ENCODE measurements at places on chromosomes 4 and X.

DNA sequence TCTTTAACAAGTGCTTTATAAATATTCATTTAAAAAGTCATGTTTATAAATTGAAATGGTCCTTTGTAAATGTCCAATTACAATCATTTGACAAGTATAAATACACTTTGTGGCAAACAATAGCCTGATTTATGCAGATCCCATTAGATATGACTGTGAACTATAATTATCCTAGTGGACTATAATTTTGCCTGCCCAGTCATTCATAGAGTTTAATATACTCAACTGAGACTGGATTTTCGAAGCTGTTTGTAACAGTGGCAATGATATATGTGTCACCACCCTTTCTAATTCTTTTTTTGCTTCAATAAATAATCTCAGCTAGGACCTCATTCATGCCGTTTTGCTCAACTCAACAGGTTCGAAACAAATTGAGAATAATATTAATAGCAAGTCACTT, 732.0 kb downstream of the PCDH18 start:
- no peak for DNase-seq

DNA sequence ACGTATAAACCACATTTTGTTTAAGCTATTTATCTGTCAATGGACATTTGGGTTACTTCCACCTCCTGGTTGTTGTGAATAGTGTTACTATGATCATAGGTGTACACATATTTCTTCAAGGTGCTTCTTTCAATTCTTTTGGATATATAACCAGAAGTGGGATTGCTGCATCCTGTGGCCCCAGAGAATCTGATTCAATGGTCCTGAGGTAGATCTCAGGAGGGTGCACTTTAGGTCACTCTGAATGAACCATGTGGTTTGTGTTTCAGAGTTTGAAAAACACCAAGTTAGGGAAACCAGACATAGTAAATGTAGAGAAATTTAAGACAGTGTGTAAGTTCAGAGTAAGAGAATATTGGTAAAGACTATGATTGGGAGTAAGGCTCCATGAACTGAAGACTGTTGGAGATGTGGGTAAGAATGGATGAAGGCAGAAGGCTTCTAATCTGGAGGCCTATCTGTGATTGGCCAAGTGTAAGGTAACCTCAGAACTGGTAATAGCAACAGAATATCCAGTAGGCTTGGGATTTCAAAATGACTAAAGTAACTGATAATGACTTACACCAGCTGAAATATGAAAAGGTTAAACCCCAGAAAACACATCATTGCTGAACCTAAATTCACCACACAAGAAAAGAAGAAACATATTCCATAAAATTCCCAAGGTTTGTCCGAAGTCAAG, 236.9 kb downstream of the CAMK2D start:
- no peak for DNase-seq

- no peak for DNase-seq
Measured at GRCh38 chr4:15558561-15558960, 88.9 kb downstream of the CC2D2A start.

DNA sequence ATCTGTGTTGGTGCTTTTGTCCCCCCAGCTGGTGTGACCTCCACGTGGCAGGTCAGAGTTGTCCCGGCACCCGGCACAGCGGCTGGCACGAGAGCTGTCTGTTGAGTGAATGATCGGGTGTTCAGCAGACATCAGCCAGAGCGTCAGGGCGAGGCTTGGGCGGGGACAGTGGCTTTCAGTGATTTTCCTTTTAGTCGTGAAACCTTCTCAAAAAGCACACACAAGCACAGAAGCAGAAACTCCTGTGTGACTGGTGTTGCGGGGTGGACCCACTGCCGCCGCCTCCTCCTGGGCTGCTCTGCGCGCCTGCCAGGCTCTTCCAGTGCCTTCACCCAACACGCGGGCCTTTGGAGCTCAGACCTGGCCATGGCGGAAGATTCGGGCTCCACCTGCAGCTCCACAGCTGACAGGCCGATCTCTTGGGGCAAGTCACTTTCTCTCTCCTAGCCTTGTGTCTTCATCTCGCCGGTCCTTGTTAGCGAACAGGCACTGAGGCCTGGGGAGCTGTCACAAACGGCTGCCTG, 51.4 kb upstream of the HGFAC start:
- no peak for DNase-seq

DNA sequence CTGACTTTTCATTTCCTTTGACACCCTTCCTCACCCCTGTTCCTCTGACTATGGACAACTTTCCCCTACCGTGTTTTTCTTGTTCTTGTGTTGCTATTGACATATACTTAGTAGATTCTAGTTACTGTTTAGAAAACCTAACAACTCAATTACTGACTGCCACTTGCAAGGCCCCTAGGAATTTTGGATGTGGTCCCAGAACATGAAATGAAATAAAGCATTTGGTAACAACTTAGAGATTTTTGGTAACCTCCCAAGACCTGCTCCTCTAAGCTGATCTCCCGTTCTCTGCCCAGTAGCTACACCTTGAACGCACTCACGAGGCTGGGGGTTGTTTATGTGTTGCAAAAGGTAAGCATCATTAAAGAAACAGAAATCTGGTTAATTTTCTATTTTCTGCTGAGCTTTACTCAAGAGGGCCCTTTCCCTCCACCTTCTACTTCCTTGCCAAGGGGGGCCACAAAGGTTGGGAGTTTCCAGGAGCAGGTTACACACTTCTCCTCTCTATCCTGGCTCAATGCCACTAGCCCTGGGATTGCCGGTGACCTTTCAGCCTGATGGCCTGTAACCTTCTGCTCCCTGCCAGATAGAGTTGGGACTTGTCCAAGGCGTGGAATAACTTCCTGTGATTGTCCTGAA, 20.5 kb downstream of the GAB3 start:
- no peak for DNase-seq

DNA sequence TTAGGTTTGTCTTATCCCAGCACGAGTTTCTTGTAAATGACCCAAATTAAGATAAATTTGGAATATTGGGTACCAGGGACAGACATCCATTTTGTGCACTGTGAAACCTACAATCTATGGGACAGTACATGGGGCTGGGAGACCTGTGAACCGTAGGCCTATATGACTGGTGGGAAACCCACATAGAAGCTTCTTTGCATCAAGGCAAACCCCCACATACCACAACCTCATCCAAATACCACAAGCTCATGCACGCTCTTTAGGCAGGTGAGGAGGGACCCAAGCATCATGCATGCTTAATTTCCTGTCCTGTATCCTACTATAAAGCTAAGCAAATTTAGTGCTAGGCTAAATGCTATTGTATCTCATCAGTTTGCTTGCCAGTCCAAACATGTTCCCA, 47.8 kb downstream of the NIPAL1 start:
- no peak for DNase-seq

GRCh38 chr4:188372058-188372457, 232.8 kb downstream of the TRIML1 start:
- no peak for DNase-seq

- DNase-seq: no peak
Measured at GRCh38 chr4:158161551-158162354, 11.1 kb downstream of the GASK1B start.

GRCh38 chr4:55822329-55822728, 2.7 kb downstream of the EXOC1L start:
- no peak for DNase-seq

DNA sequence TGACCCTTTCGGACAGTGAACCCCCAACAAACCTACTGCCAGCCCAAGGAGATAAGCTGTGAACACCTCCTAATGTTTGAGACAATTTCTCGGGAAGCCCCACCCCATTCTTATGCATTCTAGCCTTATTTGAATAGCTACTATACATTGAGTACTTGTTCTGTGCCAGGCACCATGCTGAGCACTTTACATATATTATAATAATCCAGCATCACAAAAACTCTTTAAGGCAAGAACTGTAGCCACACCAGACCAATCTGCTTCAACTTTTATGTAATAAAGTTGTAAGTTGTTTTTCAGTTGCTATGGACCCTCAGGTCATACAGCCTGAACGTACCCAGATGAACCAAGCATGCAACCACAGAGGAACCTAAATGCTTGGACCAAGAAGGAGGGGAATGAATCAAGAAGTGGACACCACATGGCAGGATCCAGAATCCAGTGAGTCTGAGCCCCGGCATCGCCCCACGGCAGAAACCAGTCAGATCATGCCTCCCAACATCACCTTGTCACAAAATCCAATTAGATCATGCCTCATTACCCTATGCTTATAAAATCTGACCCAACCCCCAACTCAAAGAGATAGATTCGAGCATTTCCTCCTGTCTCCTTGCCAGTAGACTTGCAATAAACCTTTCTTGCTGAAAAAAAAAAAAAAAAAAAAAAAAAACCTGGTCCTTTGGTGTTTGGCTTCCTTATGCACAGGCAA, 225.0 kb downstream of the QDPR start:
- DNase-seq: no peak

GRCh38 chr4:101790521-101791181, at the start of gene BANK1:
TSS of gene BANK1 (plus strand) at chr4:101790730. CDS start at chr4:101790881, 151 bp downstream.
- peak; percentile 11 for DNase-seq

DNA sequence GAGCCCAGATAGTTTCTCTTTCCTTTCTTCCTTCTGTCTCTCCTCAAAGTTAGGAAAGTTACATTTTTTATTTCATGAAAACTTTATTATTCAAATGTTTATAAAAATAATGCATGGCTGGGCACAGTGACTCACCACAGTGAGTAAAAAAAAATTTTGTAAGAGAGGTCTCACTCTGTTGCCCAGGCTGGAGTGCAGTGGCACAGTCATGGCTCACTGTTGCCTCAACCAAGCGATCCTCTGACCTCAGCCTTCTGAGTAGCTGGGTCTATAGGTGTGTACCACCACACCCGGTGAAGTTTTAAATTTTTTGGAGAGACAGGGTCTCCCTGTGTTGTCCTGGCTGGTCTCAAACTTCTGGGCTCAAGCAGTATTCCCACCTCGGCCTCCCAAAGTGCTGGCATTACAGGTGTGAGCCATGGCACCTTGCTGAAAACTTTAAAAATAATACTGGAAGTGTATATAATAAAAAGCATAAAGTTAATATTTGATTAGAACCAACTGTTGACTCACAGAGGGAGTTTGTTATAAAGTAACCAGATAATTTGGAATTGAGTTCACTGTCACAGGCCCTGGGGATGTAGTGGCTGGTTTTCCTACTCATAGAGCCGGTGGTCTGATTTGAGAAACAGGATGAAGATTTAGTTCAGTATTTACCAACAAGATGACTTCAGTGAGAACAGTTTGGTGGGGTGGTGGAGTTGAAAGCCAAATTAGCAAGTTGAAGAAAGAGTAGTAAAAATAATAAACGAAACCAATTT, 18.0 kb downstream of the CMC4 start:
- DNase-seq: no peak

DNA sequence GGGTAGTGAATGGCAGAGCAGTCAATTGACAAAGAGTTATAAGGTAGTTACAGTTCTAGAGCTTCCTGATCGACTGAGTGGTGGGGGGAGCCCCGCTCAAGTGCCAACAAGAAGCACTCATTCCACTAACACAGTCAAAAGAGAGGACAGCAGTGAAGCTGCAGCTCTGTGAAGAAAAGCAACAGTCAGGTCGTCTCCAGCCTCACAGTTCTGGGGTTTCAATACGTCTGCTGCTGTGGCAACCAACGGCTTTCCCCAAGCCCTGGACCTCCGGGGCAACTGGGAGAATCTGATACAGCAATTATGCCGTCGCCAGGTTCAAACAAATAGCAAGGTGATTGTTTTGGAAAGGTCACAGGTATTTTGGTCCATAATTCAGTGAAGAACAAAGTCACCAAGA, 30.8 kb downstream of the GPM6B start:
- DNase-seq: no peak

GRCh38 chr4:3044870-3045819, 29.2 kb downstream of the HTT-AS start:
- peak; percentile 52 for DNase-seq

DNA sequence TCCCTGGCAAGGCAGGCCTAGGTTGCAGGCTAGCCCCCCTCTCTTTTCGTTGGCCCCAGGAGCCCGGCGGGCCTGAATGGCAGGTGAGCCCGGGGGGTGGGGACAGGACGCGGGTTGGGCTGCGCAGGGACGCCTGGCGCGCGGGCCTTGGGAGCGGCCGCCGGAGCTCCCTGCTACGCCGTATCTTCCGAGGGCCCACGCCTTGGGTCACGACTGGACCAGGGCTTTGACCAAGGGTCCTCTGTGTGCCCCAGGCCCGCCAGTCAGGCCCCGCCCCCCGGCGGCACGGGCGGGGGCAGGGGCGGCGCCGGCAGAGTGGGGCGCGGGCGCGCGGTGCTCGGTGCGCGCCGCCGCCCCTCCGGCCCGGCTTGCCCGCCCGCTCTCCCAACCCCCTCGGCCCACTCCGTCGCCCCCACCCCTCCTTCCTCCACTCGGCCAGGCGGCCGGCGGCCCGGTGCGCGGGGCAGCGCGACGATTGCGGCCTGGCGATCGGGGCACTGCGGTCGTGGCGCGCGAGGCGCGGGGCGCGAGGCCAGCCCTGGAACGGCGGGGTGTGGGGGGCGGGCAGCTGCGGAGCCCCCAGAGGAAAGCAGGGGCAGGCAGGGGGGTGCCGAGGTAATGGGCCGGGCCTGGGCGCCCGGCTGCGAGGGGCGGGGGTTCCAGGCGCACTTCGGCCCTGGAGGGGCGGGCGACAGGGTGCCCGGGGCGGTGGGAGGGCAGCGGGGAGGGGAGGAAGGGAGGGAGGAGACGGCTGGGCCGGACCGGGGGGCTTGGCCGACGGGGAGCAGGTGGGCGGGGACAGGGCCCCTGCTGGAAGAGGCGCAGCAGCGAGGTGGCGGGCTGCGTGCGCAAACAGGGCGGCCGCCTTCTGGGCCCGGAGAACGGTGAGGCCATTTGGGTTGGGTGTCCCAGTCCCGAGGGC, at the start of gene PRRG3:
TSS of gene PRRG3 (plus strand) at position 798 of the 922 bp plus-strand sequence. CDS start 3,357 bp downstream, outside the sequence.
- DNase-seq: no peak

GRCh38 chr4:145281224-145281623, 100.8 kb upstream of the OTUD4 start:
- DNase-seq: no peak

GRCh38 chr4:147794314-147794680, 62.4 kb downstream of the ARHGAP10 start:
- no peak for DNase-seq

DNA sequence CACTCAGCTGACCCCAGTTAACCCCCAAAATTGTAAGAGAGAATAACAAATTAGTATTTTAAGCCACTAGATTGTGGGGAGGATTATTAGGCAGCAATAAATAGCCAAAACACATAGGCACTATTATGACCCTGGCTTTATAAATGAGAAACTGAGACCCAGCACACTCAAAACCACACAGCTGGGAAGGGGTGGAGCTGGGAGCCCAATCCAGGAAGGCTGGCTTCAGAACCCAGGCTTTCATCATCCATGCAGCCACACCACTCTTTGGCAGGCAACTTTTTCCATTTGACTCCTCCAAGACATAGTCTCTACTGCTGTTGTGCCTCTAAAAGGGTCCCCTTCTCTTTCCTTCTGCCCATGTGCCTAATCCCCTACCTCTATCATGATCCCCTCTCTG, 253.8 kb downstream of the DHX15 start:
- DNase-seq: no peak

- DNase-seq: no peak
Measured at GRCh38 chrX:133380711-133381619, 34.3 kb downstream of the GPC4 start.

GRCh38 chr4:2373532-2373931, 44.9 kb downstream of the ZFYVE28 start:
- DNase-seq: no peak

GRCh38 chr4:101083131-101083530, 264.2 kb downstream of the PPP3CA start:
- DNase-seq: no peak

GRCh38 chr4:128913228-128913627, 103.7 kb downstream of the JADE1 start:
- DNase-seq: no peak

- DNase-seq: no peak
Measured at GRCh38 chrX:104712515-104712914, 146.5 kb downstream of the IL1RAPL2 start.
